CD4-positive, alpha-beta memory T cell (primary cell): ENCODE measurements at places on chromosomes 1 and 21.

GRCh38 chr1:55118651-55119329, 79.4 kb downstream of the PCSK9 start:
- DNase-seq = no peak

GRCh38 chr1:221200464-221200863, 321.2 kb downstream of the HLX start:
- no peak for DNase-seq

- DNase-seq = no peak
These were observed 137.9 kb upstream of the NGF start for GRCh38 chr1:115475901-115476300.

DNA sequence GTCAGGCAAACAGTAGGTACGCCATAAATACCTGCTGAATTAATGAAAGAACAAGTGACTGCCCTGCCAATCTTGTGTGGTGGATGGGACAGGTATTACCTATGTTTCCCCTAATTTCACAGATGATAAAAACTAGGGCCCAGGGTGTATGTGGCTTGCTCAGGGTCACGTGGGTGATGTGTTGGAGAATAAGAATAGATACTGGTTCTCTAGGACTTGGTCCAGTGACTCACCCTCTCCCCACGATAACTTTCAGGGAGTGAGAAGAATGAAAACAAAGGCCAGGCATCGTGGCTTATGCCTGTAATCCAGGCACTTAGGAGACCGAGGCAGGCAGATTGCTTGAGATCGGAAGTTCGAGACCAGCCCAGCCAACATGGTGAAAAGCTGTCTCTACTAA, 26.7 kb downstream of the SLC26A9 start:
- DNase-seq = no peak

DNA sequence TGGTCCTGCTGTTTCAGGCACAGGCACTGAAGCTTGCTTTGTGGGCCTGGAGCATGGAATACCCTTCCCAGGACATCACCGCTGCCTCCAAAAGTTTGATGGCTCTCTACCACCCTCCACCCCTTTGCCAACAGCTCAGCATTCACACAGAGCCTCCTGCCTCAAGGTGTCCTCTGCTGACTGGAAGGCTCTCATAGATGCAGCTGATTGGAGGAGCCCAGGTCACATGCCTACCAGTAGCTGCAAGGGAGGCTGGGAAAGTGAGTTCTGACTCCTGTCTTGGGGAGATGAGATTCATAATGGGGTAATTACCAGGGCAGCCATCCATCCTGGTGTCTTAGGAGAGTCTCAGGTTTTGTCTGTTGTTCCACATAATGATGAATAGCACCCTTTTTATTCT, 124.8 kb upstream of the GRIK3 start:
- DNase-seq = no peak

GRCh38 chr1:8873506-8874229, 4.8 kb downstream of the ENO1 start:
- no peak for DNase-seq

- no peak for DNase-seq
These were observed 440 bp downstream of the PIGP start for GRCh38 chr21:37072274-37072987.

- peak; percentile 60 for DNase-seq
These were observed 103.9 kb downstream of the CASZ1 start for GRCh38 chr1:10692401-10693021.

DNA sequence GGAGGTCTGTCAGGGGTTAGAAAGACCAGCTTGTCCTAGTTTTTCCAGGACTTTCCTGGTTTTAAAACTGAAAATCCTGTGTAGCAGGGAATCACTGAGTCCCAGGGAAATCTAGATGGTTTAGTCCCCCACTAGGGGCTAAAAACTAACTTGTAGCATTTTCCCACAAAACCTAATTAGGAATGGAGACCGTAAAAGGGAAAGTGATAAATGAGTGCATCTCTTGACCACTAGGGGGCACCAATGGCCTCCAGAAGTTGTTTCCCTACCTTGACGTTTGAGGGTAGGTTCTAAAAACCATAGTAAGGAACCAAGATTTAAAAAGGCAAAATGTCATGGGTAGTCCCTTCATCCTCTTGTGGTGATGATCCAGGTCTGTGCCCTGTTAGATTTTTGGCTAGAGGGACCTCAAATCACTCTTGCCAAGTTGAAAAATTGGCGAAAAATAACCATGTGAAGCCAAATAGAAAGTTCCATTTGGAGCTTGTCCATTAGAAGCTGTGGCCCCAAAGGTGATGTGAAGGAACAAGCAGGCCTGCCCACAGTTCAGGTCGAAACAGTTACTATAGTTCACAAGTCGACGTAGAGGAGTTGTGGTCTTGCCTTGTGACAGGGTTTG, 24.5 kb downstream of the CLIC6 start:
- no peak for DNase-seq

DNA sequence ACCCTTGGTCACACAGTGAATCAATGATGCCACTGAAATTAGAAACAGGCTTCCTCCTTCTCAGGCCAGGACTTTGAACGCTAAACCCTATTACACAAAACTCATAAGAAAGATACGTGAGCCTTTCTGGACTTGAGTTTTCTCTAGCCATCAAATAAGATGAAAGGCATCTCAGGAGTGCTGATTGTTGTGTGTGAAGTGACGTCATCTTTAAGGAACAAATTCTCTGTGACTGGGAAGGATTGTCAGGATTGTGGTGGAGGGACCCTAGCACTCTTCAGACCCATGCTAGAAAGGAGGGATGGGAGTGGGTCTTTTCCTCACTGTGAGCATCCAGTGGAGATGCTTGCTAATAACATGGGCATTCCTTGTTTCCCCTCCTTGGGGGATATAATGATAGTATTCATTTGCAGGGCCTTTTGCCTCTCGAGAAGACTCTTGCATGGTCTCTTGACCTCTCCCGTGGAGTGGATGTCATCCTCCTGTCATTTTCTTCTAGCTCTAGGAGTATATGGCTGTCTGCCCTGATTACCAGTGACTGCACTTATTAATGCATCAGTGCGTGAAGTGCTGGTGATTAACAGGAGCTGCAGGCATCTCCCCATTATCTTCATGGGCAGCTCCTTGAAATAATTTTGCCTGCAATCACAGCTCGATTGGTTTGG, 39.9 kb downstream of the SPATA46 start:
- no peak for DNase-seq

DNA sequence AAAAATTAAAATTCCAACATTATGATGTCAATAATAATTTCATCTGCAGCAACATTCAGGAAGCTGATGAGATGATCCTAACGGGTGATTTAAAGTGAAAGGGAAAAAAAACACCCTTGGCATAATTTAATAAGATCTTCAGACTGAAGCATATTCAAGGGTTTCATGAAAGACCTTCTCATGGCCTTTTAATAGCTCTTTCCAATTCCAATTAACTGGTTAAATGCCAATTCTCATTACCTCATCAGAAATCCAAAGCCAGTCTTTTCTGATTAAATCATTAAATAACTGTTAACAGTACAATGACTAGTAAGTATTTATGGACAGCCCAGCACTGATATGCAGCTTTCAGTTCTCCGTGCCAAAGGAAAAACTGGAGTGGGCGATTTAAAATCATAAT, 407.5 kb downstream of the SMYD3 start:
- DNase-seq = no peak

GRCh38 chr1:171017426-171017825, 73.3 kb upstream of the FMO3 start:
- DNase-seq = no peak

DNA sequence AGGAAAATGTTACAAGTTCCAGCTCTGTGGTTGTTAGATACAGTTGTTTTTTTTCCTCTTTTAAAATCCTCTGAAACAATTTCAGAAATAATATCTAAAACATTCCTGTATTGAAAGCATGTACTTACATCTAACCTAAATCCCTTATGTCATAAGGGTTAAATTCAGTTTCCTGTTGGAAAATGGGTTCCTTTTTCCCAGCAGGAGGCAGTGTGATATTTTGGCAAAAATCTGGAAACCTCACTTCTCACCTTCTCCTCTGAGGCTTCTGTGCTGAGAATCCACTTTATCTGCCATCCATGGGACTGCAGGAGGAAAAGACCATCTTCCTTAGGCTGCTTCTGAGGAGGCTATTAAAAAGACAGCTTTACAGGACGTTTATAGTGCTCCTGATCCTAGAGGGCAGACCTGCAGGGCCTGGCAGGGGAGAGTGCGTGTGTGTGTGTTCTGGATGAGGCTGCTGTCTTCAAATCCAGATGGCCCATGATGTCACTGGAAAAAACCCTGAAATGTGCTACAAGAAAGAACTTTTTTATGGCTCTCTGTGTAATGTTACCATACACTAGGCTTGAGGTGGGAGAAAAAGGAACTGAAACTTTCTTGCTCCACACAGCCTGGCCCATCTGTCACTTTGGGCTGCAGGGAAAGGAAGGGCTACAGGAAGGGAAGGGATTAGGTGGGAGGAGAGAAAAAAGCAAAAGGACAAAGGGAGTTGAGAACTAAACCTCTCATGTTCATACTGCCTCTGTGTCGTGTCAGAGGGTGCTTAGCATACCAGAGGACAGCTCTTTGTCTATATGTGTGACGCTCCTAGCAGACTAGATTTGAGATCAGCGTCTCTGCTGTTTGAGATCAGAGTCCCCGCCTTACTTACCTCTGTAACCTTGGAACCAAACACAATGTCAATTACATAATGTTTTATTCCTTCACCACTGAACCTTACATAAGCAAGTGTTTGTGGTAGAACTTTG, 379.2 kb upstream of the SPAG17 start:
- no peak for DNase-seq

- peak; percentile 35 for DNase-seq
These were observed 119.2 kb upstream of the IPO9 start for GRCh38 chr1:201709564-201710295.

GRCh38 chr1:79693441-79694114, 687.0 kb upstream of the ADGRL4 start:
- no peak for DNase-seq

DNA sequence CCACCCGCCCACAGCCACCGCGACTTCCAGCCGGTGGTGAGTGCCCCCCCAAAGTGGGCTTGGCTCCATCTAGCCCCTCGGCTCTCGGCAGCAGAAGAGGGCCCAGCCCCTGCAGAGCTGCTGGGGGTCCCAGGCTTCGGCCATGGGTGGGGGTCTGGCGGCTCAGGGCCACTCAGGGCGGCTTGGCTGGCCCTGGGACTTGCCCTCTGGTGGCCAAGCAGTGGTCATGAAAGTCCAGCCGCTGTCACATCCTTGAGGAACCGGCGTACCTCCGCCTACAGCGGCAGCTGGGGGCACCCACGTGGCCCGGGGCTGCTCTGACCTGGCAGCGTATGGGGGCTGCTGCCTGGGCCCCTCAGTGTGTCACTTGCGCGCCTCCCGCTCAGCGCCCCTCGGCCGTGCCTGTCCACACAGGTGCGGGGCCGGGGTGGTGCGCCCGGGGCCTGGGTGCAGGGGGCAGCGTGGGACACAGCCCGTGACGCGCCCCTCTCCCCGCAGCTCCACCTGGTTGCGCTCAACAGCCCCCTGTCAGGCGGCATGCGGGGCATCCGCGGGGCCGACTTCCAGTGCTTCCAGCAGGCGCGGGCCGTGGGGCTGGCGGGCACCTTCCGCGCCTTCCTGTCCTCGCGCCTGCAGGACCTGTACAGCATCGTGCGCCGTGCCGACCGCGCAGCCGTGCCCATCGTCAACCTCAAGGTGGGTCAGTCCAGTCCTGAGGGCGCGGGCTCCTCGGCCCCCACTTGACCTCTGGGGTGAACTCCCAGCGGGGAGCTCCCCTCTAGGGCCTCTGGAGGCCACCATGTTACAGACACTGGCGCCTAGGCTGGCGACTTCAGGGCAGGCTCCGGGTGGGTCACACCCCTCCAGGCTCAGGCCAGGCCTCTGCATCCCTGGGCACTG, 32.4 kb downstream of the SLC19A1 start:
- DNase-seq = no peak

DNA sequence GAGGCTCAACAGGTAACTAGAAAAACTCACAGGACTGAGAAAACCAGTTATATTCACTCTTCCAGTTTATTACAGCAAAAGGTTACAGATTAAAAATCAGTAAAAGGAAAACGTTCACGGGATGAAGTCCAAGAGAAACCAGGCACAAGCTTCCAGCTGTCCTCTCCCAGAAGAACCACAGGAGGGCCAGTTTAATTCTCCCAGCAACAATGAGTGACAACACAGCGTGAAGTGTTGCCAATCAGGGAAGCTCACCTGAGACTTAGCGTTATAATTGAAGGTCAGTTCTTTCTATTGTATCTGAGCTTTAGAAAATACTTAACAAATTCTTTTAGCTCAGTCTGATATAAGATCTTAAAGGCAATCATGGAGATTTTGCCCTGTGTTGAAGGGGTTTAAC, 65.2 kb upstream of the TNR start:
- DNase-seq = no peak

DNA sequence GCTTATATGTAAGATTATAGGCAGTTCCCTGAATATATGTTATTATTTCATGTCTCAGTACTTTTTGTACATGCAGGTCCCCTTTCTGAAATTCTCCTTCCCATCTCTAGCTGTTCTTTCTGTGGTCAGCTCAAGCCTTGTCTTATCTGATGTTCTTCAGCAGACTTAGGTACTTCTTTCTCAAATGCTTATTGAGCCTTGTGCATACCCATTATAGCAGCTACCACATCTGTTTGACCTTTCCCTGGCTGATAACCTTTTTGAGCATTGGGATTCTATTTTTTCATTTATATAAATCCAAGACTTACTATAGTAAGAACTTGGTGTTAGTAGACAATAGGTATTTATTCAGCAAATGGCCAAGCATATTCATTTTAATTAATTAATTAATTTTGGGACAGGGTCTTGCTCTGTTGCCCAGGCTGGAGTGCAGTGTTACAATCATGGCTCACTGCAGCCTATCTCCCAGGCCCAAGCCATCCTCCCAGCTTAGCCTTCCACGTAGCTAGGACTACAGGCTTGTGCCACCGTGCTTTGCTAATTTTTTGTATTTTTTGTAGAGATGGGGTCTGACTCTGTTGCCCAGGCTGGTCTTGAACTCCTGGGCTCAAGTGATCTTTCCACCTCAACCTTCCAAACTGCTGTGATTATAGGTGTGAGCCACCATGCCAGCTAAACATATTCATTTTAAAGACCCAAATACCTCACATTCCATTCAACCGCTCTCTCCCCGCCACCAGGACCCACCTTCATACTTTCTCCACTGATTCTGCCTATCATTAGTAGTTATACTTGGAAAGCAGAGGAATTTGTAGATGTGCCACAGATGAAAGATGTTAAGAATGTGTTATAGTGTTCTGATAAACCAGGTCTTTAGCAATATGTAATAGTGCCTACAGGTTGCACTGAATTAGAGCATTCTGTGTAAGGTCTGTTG, 16.7 kb downstream of the TIPRL start:
- DNase-seq = no peak

GRCh38 chr21:29190923-29191331, 60.5 kb downstream of the MAP3K7CL start:
- no peak for DNase-seq

DNA sequence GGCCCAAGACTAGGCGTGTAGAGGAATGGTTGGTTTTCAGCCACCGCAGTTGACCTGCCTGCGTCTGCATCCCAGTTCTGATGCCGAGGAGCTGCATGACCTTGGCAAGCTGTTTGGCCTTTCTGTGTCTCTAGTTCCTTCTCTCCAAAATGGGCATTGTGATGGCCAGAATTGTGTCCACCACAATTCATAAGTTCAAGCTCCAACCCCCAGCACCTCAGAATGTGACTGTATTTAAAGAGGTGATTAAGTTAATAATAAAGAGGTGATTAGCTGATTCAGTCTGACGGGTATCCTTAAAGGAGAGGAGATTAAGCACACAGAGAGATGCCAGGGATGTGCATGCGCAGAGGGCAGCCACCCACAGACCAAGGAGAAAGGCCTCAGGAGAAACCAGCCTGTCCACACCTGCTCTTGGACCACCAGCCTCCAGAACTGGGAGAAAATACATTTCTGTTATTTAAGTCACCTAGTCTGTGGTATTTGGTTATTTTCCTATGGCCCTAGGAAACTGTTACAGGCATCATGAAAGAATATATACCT, 28.5 kb downstream of the MAB21L3 start:
- no peak for DNase-seq

GRCh38 chr1:93730621-93731020, 49.0 kb upstream of the BCAR3 start:
- DNase-seq = no peak
